ENCODE measurements at places on chromosomes 6 and 20. TPM values are rescaled to one million over a fixed set of nuclear protein-coding genes. Genes with fewer than 3 reads are reported as not detected.

DNA sequence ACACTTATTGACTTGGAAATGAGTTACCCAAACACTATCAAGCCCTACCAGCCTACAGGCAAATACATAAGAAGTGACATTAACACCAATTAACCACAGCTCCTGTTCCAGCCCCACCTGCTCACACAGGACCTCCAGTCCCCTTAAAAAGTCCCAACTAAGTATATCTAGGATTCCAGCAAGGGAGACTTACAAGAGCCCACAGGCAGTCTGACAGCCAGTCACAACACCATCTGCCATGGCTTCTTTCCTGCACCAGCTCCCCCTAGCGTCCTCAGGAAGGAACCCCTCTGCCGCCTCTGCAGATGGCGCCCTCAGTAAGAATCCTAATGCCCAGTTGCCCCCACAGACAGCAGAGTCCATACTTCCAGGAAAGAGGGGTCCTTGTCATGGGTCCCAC, 122.1 kb downstream of the HIVEP2 start:
- DNase-seq: no peak

DNA sequence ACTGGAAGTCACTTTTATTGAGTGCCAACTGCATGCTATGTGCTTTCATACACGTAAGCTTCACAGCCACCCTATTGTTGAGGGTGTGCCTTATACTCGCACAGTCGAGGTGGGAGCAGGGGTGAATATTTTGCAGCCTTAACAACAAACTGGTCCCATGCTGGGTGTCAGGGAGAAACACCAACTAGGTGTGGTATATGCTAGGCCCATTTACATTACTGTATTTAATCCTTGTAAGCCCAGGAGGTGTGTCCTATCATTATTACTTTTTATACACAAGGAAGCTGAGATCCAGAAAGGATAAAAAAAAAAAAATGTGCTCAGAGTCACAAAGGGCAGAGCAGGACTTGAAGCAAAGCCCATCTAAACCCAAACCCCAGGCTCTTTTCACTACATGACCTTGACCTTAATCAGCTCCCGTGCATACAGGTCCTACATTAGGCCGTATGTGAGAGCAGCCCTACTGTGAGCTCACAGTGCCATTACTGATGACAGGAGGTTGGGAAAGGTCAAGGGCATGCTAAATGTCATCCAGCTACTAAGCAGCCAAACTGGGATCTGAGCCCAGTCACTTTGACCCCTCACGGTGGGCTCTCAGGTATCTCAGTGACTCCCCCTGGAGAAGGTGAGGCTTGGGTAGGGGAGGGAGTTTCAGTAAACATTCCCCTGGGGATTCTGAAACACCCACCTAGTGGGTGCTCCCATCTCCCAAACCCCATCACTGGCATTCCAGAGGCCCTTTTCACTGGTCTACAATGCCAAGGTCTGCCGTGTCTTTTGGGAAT, 61.7 kb downstream of the BFSP1 start:
- no peak for DNase-seq

DNA sequence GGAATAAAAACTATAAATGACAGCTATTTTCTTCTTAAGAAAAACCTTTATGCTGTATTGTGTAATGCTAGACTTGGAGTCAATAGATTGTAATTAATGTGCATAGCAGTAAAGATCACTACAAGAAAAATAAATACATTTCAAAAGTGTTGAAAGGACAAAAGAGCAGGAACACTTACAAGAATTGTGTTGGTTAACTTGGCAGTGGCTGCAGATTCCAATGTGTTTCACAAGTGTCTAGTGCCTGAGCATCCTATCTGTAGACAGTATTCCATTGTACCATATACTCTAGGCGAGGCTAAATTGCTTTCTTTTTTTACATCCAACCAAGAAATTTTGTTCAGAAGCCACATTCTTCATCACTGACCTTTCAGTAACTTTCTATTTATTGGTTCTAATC, 924.1 kb downstream of the EPHA7 start:
- DNase-seq: no peak

DNA sequence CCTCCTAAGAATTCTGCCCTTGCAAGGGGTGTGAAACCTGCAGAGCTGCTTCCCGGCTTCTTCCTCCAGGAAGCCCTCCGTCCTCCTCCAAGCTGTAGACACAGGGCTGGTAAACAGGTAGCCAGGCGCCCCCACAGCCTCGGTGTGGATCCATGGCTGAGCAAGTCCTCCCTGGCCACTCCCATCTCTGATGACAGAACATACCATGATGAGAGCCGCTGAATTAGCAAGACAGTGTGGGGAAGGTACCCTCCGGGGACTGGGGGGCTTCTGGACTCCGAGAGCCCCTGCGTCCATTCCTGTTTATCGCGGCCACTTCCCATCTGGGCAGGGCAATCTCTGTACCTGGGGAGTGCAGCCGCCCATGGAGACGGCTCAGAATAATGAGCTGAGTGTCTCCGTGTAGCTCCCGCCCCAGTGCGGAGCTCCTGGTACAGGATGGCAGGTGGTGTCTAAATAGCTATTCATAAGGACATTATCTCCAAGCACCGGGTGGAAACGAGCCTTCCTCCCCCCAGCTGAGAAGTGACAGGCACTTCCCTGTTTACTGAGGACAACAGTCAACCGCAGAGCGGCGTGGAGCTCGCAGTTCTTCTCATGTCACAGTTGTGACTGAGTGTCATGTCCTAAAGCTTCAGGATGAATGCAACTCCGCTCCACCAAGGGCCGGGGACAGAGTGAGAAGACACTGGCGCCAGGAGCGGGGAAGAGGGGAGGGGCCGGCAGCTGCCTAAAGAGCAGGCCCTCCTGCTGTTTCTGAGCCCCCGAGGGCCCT, 22.7 kb upstream of the NTSR1 start:
- no peak for DNase-seq

- DNase-seq: no peak
Observed at GRCh38 chr6:14524319-14524718, 406.7 kb downstream of the CD83 start.

DNA sequence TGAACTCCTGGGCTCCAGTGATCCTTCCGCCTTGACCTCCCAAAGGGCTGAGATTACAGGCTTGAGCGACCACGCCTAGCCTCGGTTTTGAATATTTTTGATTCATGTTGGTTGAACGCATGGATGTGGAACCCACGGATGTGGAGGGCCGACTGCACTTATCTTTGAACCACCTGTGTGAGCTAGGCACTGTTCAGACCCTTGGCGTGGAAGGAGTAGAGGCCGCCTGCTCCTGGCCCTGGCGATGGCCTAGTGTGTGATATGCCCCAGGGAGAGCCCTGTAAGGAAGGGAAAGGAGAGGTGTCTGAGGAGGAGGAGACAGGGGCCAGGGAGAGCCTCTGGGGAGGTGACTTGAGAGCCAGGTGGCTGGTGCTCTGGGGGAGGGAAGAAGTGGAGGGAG, 64.3 kb downstream of the BCAS4 start:
- DNase-seq: no peak

DNA sequence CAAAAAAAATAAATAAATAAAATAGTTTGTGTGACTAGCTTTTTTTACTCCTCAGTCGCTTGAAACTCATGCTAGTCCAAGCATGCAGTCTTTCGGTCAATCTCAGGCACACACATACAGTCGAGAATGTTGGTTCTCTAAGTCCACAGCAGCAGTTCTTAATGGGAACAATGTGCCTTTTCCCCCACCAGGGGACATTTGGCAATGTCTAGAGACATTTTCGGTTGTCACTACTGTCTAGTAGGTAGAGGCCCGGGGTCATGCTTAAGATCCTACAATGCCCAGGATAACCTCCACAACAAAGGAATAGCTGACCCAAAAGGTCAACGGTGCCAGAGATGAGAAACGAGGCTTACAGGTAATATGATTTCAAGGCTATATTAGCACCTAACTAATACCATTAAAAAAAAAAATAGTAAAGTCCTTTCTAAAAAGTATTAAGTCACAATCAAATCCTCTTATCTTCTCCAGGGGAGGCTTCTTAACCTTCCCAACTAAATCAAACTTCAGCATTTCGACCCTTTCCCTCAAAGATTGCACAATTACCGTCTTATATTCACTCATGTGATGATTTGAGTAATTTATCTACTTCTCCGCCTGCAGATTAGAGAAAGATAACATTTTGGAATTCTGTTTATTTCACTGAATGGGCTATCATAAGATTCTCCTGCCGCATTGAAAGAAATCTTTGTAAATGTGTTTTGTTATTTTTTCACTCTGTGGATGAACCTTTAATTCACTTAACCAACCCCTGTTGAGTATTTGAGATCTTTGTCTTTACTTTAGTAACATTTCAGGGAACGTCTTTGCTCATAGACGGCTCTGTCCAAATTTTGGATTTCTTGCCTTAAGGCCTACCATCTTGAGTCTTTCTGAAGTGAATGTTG, 8.1 kb upstream of the SALL4 start:
- no peak for DNase-seq

DNA sequence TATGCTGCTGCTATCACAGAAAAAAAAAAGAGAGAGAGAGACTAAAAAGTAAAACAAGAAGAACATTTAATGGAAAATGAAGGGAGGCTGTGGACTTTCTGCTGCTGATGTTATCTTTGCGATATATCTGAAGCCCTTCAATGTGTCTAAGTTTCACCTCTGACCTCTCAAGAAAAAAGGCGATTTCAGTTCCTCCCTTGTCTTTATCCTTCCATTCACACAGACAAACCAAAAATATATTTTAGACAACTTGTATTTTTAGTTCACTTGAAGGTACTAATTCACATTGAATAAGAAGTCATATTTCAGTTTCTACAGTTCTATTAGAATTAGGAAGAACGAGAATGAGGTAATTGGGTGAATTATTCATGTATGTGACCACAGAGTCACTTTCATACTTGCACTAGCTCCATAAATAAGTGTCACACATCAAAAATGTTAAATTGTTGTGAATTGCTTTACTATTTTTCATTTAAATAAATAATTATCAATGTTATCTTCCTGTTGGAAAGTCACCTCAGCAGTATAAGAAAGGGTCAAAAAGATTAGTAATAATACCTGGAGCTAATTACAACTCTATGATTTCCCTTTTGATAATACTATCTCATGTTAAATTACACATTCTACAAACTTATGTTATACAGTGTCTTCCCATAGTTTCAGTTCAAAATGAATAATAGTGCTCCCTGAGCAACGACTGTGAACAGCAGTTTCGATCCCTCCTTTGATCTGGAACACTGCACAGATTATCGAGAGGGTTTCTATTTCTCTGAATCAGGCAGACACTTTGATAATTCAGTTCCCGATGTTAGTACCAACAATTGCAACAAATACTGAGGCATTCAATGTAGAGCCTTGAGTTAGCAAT, 85.2 kb upstream of the PLCB4 start:
- DNase-seq: no peak

DNA sequence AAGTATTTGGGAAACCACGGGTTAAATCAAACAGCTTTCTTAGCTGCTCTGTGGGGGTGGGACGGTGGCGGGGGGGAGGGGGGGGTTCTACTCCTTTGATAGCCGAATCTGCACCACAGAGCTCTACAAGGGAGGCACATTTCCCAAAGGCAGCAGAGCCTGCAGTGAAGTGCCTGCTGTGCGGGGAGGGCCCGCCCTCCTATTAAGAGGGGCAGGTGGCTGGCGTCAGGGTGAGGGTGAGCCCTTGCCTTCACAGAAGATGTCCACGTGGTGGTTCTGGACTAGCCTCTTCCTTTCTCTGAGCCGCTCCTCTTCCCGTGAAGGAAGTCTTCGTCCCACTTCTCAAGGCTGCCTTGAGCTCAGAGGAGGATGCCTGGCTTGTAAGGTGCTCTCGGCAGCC, 174.9 kb upstream of the THBS2 start:
- no peak for DNase-seq

- no peak for DNase-seq
Observed at GRCh38 chr20:24332956-24333355, 136.5 kb upstream of the SYNDIG1 start.

GRCh38 chr20:8795404-8795803, 273.5 kb upstream of the PLCB4 start:
- no peak for DNase-seq

GRCh38 chr20:41032271-41032670, 3.6 kb downstream of the TOP1 start:
- DNase-seq: no peak

DNA sequence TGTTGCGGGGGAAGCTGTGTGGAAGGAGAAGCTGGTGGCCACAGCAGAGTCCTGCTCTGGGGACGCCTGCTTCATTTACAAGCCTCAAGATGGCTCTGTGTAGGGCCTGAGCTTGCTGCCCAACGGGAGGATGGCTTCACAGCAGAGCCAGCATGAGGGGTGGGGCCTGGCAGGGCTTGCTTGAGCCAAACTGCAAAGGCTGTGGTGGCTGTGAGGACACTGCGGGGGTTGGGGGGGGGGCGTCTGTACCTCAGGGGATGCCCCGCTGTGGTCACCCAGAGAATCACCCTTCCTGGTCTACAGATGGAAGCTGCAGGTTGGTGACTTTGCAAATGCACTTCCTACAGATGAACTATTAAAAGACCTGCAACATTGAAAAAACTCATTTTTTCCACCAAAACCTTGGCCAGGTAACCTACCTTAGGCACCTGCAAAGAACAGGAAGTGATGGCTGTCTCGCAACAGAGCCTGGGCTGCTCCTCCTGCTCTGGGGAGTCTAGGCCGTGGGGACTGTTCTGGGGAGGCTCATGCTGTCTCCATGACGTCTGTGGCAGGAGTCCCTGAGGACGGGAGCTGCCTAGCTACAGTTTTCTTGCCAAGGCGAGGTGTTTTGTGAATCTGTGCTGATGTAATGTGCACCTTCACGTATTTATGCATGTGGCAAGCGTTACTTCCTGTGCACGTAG, 7.3 kb downstream of the NPBWR2 start:
- DNase-seq: no peak

DNA sequence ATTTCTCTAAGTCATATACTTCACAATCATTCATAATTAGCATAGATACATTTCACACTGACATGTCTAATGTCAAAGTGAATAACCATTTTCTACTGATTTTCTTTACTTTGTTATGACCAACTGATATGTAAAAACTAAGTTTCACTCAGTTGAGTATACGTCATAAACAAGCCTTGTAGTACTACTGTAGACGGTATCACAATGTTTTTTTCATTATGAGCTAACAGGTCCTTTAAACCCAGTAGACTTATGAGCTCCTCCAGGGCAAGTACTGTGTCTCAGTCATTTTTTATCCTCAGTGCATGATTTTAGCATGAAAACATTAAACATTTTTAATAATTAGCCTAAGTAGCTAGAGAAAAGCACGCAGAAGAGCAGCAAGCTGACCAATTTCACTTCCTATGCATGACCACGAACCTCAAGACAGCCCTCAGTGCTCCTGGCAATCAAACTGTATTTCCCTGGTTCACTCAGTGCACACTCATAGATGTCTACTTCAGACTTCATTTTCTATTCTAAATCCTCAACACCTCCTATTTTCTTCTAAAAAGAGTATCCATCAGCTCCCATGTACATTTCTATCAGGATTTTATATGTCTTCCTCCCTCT, 32.0 kb upstream of the TFAP2D start:
- DNase-seq: no peak

Gene GNRH2
- total RNA-seq: 1.7 TPM

Gene LIME1
- total RNA-seq: 11.5 TPM

Gene ERVFRD-1
- not detected for total RNA-seq

Gene EDN1
- 493 TPM for total RNA-seq

Gene SYNDIG1
- total RNA-seq: not detected

Gene XKR7
- 0.04 TPM for total RNA-seq

Gene C20orf204
- total RNA-seq: 5.8 TPM

Gene TCF15
- total RNA-seq: 1.3 TPM

Gene ZSCAN16
- 8.9 TPM for total RNA-seq
